Activated T-cell treated with anti-CD3 and anti-CD28 coated beads, Interleukin-2, amount 50 U/mL, for 24 hours (primary cell): ENCODE measurements at places on chromosomes 3 and 15.

DNA sequence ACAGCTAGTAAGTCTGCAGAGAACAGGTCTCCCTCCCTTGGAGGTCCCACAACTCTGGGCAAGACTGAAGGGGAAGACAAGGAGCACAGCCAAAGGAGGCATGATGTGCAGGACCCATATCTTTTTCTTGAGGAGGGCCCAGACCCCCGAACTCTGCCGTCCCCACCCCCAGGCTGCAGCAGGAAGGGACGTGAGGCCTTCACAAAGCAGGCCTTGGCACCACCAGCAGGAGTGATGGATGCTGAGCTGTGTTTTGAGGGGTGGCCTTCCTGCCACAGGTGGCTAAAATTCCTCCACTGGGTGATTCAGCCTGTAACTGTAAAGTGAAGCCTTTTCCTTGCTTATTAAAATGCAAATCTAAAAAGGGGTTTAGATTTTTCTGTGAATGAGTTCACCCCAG, 8.6 kb downstream of the PLA2G4D start:
- DNase-seq = no peak

GRCh38 chr3:183189641-183190040, 27.1 kb upstream of the LAMP3 start:
- no peak for DNase-seq

DNA sequence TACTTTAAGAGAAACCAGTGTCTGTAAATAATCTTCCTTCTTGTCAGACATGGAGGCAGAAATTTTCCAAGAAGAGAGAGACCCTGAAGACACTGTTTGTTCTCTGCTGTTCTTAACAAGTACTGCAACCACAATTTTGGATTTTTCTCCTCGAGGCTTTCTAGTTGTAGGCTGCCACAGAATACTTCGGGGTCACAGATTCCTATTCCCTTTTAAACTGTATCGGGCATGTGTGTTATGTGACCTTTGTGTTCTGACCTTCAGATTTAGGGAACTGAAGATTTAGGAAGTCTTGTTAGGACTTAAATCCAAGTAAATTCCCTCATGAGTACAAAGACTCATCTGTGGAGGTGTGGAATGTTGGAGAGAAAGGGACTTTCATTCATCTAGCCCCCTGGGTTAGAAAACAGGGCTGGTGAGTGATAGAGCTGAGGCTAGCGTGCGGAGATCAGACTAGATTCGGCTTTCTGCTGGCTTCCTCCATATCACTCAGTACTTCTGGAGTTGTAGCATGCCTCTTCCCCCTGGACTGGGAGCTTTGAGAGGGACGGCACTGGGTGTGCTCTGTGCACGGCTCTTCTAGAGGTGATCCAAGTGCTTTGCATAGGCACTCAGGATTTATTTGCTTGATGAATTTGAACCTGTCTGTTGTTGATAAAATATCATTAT, 237.0 kb downstream of the LPP start:
- no peak for DNase-seq

GRCh38 chr3:195739561-195740111, 18.9 kb downstream of the MUC20 start:
- DNase-seq = no peak

DNA sequence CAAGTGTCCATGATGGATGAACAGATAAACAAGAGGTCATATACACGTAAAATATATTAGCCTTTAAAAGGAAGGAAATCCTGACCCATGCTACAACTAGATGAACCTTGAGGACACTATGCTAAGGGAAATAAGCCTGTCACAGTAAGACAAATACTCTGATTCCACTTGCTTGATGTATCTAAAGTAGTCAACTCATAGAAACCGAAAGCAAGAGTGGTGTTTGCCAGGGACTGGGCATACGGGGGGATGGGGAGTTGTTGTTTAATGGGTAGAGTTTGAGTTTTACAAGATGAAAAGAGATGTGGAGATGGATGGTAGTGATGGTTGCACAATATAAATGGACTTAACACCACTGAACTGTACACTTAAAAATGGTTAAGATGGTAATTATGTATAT, 65.4 kb downstream of the C3orf70 start:
- no peak for DNase-seq

GRCh38 chr15:62241135-62241770, 76.2 kb upstream of the C2CD4B start:
- DNase-seq = no peak

DNA sequence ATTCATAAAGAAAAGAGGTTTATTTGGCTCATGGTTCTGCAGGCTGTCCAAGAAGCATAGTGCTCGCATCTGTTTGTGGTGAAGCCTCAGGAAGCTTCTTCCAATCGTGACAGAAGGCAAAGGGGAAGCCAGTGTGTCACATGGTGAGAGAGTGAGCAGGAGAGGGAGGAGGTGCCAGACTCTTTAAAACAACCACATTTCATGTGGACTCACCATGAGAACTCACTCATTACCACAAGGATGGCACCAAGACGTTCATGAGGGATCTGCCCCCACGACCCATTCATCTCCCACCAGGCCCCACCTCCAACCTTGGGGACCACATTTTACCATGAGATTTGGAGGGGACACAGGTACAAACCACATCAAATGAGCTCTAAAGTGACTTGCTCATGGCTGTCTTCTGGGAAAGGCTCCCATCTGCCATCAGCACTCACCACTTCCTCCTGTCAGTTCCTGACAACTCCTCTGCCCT, 327.3 kb upstream of the TLE3 start:
- peak; percentile 42 for DNase-seq
